GM12865 (cell line): ENCODE measurements at places on chromosomes 12 and 14.
A peak's percentile ranks its signal among the peaks of the same experiment; 100 is the strongest.

DNA sequence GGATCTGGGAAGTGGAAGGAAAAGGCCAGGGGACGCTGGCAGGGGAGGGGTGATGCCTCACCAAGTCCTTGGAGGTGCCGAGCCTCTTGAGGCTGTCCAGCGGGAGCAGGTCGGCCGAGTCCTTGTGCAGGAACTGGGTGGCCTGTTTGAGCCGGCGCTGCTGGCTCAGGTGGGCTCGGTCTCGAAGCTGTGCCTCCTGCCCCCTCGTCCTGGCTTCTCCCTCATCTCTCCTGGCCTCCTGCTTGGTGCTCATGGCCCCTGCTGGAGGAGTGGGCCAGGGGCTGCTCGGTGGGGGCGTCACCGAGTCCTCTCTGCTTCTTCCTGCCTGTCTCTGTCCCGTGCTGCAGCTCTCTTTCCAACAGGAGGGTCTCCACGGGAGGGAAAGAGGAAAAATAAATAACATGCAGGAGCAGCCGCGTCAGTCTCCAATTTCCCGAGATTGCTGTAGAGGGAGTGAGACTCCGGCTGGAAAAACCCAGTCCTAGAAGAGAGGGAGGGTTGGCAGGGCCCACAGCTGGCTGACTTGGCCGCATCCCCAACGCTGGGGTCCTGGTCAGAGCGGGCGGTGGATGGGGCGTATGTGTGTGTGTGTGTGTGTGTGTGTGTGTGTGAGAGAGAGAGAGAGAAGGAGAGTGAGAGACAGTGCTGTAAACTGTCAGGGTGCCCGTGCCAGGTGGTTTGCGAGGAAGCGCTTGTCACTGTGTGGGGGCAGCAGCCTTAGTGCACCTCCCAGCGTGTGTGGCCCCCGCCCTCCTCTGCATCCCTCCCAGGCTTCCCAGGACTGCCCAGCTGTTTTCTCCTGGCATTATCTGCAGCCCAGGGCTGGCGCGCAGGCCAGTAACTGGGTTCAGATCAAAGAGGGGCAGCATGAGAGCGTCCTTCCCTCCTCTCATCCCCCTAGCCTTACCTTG is at the start of gene NRIP2:
TSS of gene NRIP2 (minus strand) at position 455 of the 911 bp plus-strand sequence. CDS start at position 403, 52 bp downstream.
- DNase-seq = no peak

DNA sequence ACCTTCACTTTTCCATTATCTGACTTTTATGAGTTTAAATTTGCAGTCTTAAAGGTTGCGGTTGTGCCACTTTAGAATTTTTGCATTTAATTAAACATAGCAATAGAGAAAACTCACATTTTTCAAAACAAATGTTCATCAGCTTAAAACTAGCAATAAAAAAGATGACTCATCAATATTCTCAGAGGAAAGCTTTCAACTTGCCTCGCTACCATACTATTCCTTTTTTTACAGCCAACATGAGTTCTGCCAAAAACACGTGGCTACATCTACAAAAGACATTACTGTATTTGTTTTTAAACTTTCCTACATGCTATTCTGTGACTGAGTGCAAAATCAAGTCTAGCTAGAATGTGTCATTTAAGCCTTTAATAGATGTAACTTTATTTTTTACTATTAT is 497.1 kb downstream of the RPS29 start:
- DNase-seq = no peak

GRCh38 chr14:93880021-93880820 is 46.9 kb upstream of the FAM181A start:
- no peak for DNase-seq

DNA sequence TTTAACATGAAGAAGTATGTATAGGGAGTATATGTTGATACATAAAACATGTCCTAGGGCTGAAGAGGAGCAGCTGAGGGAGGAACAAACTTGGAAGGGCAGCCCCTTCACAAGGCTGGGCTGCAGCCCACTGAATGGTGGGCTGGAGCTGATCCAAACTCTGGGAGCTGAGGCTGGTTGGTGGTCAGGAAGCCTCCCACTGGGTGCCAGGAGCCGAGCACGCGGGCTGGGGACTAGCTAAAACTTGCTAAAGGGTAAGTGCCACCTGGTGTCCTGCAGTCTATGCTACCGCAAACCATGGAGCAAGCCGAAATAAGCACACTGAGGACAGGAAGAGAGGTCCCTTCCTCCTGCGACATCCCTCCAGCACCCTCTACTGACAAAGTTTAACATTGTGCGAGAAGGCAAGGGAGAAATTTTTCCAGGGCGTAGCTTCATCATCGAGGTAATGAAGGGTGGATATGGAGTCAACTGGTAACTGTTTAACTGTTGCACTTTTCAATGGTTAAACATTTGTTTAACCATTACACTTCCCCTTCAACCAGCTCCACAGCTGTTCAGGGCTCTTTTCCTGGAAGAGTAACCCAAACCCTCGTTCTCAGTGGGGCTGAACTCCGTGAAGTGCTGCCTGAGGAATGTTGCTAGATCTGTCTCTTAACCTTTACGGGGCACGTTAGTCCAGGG is 42.2 kb downstream of the EGLN3 start:
- peak; percentile 4 for DNase-seq

DNA sequence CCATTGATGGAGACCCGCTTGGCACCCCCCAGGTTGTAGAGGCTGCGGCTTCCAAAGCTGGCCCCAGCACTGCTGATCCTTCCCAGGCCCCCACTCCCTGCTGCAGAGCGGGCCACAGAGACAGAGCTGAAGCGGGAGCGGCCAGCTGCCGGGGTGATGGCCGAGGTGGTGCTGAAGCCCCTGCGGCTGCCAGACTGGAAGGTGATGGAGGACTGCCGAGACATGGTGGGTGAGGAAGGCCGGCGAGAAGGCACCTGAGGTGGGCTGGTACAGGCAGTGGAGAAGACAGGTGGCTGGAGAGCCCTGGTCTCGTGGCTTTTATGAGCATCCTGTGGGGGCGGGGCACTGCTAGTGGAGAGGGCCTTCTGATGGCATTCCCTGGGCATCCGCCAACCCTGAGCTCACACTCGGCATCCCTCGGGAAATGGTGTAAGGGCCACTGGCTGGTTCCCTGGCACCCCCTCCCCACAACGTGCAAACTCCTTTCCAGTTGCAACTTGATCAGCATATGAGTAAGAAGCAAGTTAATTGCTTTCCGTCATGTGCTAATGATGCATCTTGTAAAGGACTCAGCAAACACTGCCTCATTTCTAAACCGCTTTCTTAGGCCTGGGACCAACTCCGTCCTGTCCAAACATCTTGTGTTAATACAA is at the start of gene KRT75:
TSS of gene KRT75 (minus strand) at position 291 of the 653 bp plus-strand sequence. CDS start at position 224, 67 bp downstream.
- no peak for DNase-seq

GRCh38 chr12:51847643-51848325 is 734 bp downstream of the FIGNL2 start:
- DNase-seq = no peak

- no peak for DNase-seq
These were observed 155.5 kb downstream of the ZFP36L1 start for GRCh38 chr14:68637106-68638021.

DNA sequence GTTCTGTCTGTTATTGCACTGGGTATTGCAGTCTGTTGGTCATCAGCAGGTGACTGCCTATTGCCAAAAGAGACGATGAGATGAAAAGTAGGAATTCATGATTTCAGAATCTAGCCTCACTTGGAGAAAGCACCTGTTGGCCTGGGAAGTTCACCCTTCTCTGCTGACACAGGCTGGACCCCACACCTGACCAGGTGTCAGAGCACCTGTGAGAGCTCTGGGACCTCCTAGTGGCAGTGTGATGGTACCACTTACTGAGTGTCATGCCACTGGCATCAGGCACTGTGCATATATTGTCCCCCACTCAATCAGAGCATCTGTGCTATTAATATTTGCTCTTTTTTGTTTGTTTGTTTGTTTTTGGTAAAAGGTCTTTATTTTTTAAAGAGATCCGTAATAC is 68.0 kb downstream of the RASSF3 start:
- DNase-seq = no peak

- DNase-seq = no peak
These were observed 8.1 kb upstream of the BMAL2 start for GRCh38 chr12:27324530-27324929.

DNA sequence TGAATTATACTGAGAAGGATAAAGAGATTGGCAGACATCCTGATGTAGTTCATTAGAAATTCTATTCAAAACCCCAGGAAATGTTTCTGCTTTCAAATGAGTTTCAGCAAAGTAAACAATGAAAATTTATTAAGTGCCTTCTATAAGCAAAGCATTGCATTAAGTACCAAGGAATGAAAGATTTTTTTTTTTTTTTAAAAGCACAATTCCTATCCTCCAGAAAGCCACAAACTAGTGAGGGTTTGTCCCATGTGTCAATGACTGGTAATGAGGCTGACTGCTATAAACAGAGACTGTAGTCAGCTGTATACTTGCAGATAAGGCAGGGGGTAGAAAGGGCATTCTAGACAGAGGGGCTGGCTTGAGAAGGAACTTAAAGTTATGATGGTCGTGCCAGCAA is 6.7 kb downstream of the ANO4 start:
- no peak for DNase-seq
